ENCODE measurements at places on chromosomes 7 and 10.

DNA sequence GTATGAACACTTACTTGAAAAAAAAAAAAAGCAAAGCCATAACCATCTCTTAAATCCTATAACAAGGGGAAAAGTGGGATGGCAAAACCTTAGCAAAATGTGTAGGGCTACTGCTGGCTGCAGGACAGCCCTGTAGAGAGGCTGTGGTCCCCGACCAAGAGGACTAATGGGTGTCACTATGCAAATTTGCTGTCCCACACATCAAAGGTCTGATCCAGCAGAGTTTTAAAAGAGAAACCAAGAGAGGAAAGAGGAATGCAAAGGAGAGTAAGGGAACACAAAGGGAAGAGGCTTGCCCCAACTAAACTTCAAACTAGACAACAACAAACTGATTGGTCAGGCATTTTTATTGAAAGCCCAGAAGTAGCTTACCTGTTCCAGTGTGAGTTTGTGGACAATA, 3.1 kb upstream of the ZNRF2 start:
- no peak for DNase-seq

DNA sequence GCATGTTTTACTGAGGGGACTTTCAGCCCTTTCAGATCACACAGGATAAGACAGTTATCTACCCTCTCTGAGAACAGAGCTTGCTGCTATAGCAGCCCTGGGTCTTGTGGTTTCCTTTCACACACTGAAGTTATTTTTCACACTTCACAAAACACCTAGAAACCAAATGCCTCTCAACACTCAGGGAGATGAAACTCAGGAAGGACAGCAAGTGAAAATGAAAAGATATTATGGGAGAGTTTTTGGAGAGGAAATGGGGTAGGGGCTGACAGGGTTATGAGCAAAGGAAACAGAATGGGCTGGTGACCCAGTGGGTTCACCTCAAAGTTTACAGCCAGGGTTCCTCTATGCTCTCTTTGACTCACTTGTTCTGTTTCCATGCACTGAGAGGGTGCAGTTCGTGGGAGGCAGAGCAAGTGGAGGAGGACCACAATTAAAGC, 17.0 kb upstream of the GIMAP2 start:
- DNase-seq, result no peak

DNA sequence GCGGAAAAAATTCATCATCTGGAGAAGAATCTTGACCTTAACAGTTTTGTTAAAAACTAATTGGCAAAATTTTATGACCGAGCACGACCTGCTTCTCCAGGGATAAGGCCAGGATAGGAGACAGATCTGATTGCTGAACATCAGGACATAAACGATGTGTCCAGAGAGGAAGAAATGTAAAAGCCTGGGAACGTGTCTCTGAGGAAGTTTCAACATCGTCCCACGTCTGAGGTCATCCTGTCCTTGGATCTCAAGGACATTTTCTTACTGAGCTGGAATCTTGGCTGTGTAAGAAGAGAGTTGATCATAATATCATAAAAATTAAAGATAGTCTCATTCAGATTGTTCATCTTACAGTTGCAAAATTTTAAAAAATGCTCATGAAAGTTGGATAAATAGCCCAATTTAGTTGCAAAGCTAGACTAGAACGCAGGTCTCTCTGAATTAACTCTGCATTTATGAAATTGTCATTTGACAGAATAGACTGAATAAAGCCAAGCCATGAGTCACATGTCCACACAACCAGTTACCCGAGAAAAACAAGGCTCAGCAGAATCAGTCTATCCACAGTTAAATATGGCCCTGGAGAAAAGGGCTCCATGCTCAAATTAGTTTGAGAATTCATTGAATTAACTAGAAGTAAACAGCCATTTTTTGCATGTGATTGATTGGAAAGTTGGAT, 120.0 kb upstream of the EGFR start:
- no peak for DNase-seq

GRCh38 chr10:63646491-63646890, 125.3 kb downstream of the REEP3 start:
- no peak for DNase-seq

GRCh38 chr7:128833148-128833945, 3.1 kb downstream of the FLNC start:
- DNase-seq, result no peak

DNA sequence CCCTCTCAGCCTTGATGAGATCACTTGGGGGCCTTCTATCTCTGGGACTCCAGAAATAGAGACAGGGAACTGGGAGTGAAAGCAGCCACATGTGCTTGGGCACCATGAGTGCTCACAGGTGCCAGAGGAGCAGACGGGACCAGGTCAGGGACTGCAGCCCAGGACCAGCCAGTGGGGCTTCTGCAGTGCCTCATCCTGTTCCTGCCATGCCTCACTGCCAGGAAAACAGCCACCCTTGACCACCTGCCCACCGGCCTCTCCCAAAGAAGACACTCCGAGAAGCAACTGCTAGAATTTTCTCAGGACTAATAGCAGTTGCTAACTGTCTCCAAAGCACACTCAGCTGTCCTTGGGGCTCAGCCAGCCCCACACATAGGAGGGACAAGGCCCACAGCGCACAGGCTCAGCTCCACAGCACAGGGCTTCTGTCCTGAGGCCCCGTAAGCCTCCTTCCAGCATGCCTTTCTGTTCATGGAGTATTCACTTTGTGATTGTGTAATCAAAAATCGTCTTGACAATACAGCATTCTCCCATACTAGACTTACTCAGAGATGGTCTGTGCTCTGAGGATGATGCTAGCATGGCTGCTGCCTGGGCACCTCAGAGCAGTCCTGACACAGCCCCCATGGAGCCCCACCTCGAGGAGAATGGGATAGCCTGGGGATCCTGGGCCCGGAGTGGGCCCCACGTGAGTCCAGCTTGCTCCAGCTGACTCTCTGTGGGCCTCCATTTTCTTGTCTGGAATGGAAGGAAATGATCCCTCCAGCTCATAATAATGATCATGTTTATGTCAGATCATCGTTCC, 115.7 kb upstream of the RET start:
- DNase-seq, result no peak

DNA sequence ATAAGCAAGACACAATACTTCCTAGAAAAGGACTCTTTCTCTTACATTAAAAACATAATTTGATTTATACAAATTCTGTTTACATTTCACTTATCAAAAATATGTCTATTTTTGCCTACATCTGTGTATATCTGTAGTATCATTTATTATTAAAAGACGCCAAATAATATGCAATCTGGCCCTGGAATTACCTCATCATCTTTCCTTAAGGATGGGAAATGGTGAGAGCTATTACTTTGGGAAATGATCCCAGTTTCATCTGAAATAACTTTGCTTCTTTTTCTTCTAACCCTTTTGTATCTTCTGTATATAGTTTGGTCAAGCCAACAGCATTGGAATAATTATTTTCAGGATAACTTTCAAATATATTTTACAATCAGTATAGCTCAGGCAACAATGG, 85.0 kb downstream of the FAS start:
- DNase-seq, result no peak

DNA sequence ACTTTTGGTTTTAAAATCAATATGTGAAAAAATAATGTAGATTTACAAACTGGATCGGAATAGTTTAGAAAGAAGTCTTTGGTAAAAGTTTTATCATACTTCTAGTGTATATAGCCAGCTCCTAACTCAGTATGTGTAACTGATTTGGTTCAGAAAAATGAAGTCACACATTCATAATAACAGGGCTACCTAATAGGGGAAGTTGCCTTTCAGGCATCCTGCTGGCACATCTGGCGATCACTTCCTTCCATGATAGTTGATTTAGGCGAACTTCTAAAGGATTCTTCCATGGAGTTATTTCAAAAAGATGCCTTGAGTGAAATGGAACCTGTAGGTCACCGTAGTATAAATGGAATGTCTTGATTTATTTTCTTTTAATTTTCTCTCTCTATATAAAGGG, 69.1 kb downstream of the SHH start:
- no peak for DNase-seq
